Stimulated activated naive CD4-positive, alpha-beta T cell treated with Interleukin-2 at 50 U/mL for 16 hours (primary cell): ENCODE measurements at places on chromosomes 13 and 19.

DNA sequence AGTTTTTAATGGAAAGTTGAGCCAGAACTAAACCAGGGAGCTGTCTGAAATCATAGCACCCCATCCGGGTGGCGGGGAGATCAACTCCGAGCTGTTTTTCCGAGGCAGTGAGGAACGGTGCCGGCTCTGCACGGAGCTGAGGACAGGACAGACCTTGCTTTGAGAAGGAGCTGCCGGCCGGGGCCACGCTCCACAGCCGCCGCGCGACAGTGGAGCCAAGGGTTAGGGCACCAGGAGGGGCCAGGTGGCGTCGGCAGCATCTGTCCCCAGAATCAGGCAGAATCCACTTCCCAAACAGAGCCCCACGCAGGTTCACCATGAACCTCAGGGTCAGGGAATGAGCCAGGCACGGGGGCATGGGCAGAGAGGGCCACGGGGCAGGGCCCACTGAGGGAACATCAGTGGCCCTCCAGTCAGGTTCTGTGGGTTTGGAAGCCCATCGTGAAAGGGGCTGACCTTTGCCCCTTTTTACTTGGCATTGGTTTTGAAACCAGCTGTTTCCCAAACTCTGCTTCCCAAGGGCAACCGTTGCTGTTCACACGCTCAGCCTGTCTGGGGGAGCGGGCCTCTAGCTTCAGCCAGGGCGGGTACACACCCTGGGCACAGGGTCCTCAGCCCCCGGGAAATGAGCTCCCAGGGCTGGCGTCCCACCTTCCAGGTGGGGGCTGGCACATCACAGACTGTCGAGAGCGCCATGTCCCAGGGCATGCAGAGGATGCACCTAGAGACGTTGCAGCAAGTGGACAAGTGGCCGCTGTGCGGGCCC lies 18.1 kb downstream of the PEX11G start:
- DNase-seq, result no peak

DNA sequence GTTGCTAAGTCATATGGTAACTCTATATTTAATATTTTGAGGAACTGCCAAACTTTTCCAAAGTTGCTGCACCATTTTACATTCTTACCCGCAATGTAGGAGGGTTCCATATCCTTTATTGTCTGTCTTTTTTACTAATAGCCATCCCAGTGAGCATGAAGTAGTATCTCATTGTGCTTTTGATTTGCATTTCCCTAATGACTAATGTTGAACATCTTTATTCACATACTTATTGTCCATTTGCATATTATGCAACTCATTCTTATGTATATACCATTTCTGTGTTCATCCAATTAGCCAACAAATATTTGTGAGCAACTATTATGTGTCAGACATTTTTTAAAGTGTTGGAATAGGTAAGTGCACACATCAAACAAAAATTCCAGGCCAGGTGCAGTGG lies 20.4 kb upstream of the ATP8A2 start:
- no peak for DNase-seq

GRCh38 chr13:48410199-48410598 lies 2.7 kb downstream of the LPAR6 start:
- no peak for DNase-seq

- no peak for DNase-seq
Observed at GRCh38 chr13:76225815-76226489, 589.8 kb downstream of the LMO7 start.

GRCh38 chr13:99120751-99121150 lies 79.9 kb upstream of the UBAC2 start:
- no peak for DNase-seq

DNA sequence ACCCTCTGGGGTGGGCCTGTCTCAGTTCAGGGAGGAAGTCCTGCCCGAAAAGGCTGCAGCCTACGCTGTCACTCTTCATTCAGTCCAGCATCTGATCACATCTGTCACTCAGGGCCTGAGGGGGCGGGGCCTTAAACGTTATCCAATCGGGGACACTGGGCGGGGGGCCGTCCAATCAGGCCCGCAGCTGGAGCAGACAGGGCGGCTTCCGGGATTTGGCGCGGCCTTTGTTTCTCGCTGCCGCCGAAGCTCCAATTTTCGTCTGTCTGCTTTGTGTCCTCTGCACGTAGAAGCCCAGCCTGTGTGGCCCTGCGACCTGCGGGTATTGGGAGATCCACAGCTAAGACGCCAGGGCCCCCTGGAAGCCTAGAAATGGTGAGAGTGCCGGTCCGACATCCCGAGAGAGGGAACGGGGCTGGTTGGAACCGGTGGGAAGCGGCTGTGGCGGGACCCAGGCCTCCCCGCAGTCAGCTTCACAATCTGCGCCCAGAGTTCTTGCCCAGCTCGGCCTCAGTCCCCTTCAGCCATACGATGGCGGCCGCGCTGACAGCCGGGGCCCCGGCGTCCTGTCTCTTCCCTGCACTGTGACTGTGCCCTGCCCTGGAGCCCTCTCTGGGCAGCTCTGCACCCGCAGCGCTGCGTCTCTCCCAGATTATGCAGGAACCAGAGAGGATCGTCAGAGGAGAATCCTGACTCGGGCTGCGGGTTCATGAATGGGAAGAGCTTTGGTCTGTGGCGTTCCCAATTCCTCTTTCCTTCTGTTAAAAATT lies at the start of gene ZNF730:
ZNF730 (plus strand) TSS at position 224 of the 770 bp plus-strand sequence; CDS start at position 373, 149 bp downstream.
- peak; percentile 1 for DNase-seq

- no peak for DNase-seq
Observed at GRCh38 chr19:8881512-8881911, 49.3 kb downstream of the MBD3L1 start.
